ENCODE measurements at places on chromosomes 11 and 22.

- DNase-seq: no peak
Measured at GRCh38 chr11:93623920-93624319, 37.6 kb upstream of the CEP295 start.

- no peak for DNase-seq
Measured at GRCh38 chr11:8219257-8220021, 44.2 kb downstream of the LMO1 start.

GRCh38 chr11:67664213-67664585, 10.2 kb downstream of the ALDH3B2 start:
- no peak for DNase-seq

DNA sequence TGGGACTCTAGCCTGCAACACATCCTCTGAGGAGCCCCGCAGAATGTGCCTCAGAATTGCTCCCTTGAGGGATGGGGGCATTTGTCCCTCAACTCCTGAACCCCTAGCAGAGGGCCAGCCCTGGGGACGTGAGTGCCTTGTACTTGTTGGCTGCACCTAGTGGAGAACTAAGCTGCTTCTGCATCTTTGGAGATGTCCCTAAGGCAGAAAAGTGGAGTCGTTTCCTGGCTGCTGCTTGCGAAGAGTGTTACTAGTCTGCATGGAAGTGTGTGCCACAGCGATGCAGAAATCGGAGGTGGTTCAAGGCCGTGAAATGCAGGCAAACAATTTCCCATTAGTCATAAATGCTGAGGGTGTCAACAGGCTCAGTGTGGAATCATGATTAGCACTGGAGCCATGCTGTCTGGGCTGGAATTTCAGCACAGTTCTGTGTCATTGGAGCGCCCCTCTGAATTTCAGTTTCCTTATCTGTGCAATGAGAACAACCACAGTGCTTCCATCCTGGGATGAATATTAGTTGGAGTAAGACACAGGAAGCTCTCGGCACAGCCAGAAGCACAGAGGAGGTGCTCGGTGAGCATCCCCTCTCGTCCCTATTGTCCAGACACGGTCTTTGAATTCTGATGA, 56.5 kb downstream of the MIAT start:
- DNase-seq: no peak

- DNase-seq: peak; percentile 39
Measured at GRCh38 chr22:35334004-35334403, 34.3 kb downstream of the TOM1 start.

GRCh38 chr11:911890-912219, 1.2 kb upstream of the CHID1 start:
- DNase-seq: no peak

All from stimulated activated CD8-positive, alpha-beta memory T cell treated with anti-CD3 and anti-CD28 coated beads, Interleukin-15, amount 100 ng/mL, for 48 hours (primary cell).